Adrenal gland (tissue), 19 donors: ENCODE measurements at places on chromosomes 3 and 15. TPM values are rescaled to one million over a fixed set of nuclear protein-coding genes. Genes with fewer than 3 reads are reported as not detected.

DNA sequence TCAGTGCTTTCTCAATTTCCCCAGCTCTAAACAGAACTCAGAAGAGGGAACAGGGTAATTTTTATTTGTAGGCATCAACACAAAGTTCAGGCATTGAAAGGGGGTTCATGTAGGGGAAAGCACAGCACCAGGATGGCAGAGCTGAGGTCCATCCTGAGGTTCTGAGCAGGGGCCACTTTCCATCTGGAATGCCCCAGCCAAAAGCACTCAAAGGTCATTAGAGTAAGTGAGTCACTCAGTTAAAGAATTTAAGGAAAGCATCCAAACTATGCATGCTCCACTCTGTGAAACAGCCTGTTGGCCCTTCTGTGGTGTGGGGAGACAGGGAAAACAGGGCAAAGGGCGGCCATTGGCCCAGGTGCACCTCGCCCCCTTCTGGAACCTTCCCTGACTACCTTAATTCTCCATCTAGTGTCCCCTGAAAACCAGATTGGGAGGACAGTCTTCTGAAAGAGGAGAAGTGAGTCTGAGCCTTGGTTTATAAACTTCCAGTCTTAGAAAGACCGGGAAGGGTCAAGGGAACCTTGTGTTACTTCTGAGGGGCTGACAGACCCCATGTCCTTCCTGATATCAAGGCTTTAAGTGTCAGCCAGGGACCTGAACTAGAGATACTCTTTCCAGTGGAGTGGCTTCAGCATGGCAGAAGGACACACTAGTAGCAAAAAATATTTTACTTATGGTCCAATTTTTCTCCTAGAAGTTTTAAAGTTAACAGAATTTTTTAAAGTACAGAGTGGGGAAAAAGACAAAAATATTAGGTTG, 133.3 kb downstream of the MYLK start:
- DNase-seq, result no peak
- H3K4me1 ChIP-seq, result no peaks in the 10 kb centered on the region
- H3K36me3 ChIP-seq, result no peaks in the 10 kb centered on the region

DNA sequence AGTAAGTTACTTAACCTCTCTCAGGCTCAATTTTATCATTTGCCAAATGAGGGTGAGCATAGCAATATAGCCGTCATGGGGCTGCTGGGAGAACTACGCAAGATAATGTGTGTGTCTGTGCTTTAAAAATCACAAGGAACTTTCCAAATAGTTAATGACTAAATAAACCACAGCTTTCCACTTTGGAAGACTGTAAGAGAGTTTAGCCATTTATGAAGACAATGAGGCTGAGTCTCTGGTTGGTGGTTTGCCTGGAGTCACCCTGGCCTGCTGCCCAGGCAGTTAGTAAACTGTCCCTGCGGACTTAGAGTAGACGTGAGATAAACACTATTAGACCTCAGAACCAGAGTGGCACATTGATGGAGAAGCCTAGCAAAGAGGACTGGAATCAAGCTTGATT, 357.7 kb downstream of the CLSTN2 start:
- no peaks in the 10 kb centered on the region for H3K27me3 ChIP-seq
- H3K4me3 ChIP-seq, result no peak overlapping the region
- DNase-seq, result peak; percentile 30
- no peaks in the 10 kb centered on the region for H3K36me3 ChIP-seq
- no peaks in the 10 kb centered on the region for H3K4me1 ChIP-seq

- H3K27me3 ChIP-seq, result no peaks in the 10 kb centered on the region
- no peak for DNase-seq
- H3K4me3 ChIP-seq, result no peak overlapping the region
- H3K36me3 ChIP-seq, result no peaks in the 10 kb centered on the region
- H3K4me1 ChIP-seq, result no peaks in the 10 kb centered on the region
- H3K27ac ChIP-seq, result no peak overlapping the region
Measured at GRCh38 chr3:147812186-147812911, 403.2 kb downstream of the ZIC1 start.

- no peaks in the 10 kb centered on the region for H3K27me3 ChIP-seq
- H3K27ac ChIP-seq, result no peak overlapping the region
- no peak overlapping the region for H3K4me3 ChIP-seq
- H3K4me1 ChIP-seq, result no peaks in the 10 kb centered on the region
- peak; percentile 23 for DNase-seq
Measured at GRCh38 chr3:146187334-146187950, 26.5 kb upstream of the PLOD2 start.

GRCh38 chr3:123071146-123071545, 4.3 kb downstream of the PDIA5 start:
- no peak overlapping the region for H3K4me3 ChIP-seq
- H3K27me3 ChIP-seq, result no peaks in the 10 kb centered on the region
- peak overlapping the region; percentile 52 for H3K27ac ChIP-seq
- peak; percentile 73 for DNase-seq
- H3K4me1 ChIP-seq, result peaks cover 61% of the 10 kb centered on the region

- H3K4me1 ChIP-seq, result no peaks in the 10 kb centered on the region
- no peaks in the 10 kb centered on the region for H3K27me3 ChIP-seq
- DNase-seq, result no peak
- H3K4me3 ChIP-seq, result no peak overlapping the region
- no peaks in the 10 kb centered on the region for H3K36me3 ChIP-seq
Measured at GRCh38 chr15:54032066-54032465, 53.8 kb downstream of the UNC13C start.

DNA sequence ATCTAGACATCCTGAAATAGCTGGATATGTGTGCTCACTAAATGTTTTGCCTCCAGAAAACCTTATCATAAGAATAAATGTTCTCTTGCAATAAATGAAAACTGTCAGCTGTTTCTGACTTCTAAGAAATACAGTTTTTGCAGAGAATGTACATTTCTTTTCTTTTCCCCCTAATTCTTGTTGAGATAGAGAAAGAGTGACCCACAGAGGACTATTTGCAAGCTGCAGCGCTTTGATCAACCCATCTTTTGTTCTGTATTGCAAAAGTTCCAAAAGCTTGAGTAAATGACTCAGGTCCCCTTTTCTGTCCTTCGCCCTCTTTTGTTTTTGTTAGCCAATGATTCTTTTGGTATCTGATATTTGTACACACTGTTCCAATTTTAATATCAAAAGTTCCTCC, 141.9 kb downstream of the BBX start:
- no peak for DNase-seq
- peaks cover 65% of the 10 kb centered on the region for H3K4me1 ChIP-seq
- H3K27ac ChIP-seq, result no peak overlapping the region
- H3K36me3 ChIP-seq, result no peaks in the 10 kb centered on the region
- H3K27me3 ChIP-seq, result no peaks in the 10 kb centered on the region

The AADACL2 gene
- total RNA-seq, result not detected

The IGF2BP2 gene
- 14.0 TPM for total RNA-seq
